Activated CD4-positive, CD25-positive, alpha-beta regulatory T cell (primary cell): ENCODE measurements at places on chromosomes 6 and 20.

DNA sequence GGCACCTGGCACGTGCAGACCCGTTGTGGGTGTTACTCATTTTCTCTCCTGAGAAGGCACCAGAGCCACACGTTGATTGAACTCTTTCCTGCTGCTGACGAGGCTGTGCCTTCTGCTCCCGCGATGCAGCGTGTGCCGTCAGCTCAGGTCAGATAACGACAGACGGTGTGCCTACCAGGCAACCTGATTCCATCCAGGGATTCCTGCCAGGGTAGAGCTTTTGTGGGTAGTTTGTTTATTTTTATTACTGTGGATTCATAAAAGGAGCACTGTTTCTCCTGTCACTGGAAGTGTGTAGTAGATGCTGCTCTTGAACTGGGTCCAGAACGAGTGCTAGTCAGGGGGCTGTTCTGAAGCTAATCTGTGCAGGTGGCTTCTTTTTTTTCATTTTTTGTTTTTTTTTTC, 20.7 kb downstream of the PRPF6 start:
- no peak for DNase-seq

DNA sequence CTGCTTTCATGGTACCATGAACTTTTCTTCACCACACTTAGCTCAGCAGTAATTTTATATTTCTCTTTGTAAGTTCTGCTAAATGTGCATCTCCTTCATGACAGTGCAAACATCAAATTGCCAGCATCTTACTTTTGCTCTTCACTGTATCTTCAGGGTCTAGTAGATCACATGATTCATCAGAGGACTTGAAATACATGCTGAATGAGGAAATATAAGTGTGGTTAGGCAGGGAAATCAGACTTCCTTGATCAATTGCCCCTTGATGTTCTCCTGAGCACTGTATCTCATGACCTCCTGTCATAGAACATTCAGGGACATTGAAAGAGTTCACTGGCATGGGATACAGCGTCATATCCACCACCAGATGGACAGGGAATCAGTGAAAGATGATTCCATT, 25.3 kb upstream of the POLR1H start:
- no peak for DNase-seq

DNA sequence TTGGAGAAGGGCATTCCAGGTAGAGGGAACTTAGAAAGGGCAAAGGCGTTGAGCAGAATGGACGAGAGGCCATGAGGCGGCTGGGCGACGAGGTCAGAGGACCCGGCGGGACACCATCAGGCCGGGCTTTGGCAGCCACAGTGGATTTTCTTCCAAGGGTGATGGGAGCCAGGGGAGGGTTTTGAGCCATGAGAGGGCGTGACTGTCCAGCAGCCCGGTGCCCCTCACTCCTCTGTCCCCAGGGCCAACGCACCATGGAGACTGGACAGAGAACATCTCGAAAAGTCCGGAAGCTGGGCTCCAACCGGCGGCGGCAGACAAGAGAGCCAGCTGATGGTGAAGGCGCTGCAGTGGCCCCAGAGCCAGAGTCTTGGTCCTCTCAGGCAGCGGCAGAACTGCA, 6.4 kb downstream of the RAB44 start:
- no peak for DNase-seq

DNA sequence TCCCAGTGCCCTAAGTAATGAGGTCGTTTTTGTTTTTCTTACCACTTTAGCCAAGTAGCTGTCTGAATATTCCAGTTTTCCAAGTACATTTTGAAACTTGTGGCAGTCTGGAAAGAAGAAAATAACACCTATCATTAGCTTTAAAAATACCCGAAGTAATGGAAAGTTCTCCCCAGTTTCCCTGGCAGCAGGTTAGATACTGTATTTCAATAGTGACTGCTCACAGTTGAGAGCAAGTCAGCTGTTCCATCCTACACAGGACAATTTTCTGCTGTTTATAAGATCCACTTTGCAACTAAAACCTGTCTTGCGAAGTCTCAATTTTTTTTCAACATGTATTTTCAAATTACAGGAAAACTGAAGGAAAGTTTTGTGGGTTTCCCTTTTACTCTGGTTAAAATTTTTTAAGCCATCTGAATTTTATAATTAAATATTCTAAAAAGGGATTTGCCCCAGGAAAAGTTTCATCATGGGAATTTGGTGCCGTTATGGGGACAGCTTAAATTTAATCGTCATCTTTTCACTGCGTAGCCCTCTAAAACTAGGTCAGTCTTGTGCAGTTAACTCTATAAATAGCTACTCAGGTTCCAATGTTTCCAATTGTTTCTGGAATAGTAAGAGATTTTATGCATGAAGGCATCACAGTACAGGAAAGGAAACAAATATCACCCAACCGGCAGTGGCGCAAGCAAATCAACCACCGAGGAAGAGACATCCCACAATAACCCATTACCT, 96.9 kb downstream of the MBOAT1 start:
- DNase-seq, result no peak

GRCh38 chr6:106619223-106619622, 10.1 kb downstream of the RTN4IP1 start:
- no peak for DNase-seq

GRCh38 chr20:59948828-59949720, 8.9 kb downstream of the FAM217B start:
- DNase-seq, result no peak
